Mesenchymal stem cell (in vitro differentiated cells and primary cell): ENCODE measurements at places on chromosomes 11 and 22.
A peak's percentile ranks its signal among the peaks of the same experiment; 100 is the strongest.

DNA sequence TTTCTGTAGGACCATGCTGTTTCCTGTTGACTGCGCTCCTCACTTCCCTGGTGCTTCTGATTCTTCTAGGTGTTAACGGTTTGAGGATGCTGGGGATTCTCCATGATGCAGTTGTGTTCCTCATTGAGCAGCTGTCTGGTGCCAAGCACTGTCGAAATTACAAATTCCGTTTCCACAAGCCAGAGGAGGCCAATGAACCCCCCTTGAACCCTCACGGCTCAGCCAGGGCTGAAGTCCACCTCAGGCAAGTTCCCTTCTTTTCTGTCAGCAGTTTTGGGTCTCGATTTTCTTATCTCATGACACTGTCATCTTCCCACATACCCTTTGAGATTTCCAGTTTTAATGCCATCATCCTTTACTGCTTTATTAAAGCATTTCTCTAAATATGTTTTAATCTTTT, 7.7 kb upstream of the TTC36 start:
- no peaks in the 10 kb centered on the region for H3K27me3 ChIP-seq
- no peak overlapping the region for H3K27ac ChIP-seq
- H3K4me3 ChIP-seq = no peak overlapping the region
- no peak for DNase-seq
- H3K4me1 ChIP-seq = no peaks in the 10 kb centered on the region

DNA sequence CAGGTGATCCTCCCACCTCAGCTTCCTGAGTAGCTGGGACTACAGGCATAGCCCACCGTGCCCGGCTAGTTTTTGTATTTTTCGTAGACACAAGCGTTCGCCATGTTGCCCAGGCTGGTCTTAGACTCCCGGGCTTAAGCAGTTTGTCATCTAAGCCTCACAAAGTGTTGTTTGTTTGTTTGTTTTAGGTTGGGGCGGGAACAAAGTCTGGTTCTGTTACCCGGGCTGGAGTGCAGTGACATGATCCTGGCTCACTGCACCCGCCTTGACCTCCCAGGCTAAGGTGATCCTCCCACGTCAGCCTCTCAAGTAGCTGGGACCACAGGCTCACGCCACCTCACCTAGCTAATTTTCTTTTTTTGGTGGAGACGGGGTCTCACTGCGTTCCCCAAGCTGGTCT, 12.6 kb downstream of the IRF7 start:
- peaks cover 4% of the 10 kb centered on the region for H3K4me1 ChIP-seq
- no peaks in the 10 kb centered on the region for H3K27me3 ChIP-seq
- H3K36me3 ChIP-seq = peaks cover 86% of the 10 kb centered on the region
- H3K4me3 ChIP-seq = no peak overlapping the region

DNA sequence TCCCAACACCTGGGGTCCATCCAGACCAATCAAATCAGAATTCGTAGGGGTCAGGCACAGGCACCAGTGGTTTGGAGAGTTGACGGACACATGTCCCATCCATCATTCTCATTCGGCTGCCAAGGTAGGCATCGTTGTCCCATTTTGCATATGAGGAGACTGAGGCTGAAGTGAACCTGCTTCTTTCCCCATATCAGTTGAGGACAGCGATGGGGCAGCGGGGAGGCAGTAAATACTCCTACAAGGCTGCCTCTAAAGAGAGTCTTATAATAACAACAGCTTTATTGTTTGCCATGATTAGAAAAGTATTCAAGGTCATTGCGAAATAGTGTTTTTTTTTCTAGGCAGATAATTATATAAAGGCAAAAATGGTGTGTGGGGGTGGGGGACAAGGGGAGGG, 1.6 kb upstream of the BEST1 start:
- no peak overlapping the region for H3K27ac ChIP-seq
- H3K4me3 ChIP-seq = no peak overlapping the region
- no peaks in the 10 kb centered on the region for H3K27me3 ChIP-seq

DNA sequence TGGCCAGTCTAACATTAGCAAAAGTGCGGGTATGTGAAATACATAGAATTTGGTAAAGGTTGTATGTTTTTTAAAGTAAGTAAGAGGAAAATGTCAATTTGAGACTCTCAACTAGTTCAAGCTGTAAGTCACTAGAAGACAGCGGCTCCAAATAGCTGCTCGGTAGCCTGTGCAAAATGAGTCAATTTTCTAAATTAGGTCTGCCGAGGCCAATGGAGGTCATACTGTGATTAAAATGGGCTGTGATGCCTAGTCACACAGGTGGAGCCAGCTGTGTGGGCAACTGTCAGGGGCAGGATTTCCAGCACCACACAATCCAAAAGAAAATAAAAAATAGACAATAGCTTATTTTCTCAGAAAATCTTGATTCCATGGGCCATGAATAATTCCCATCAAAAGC, 32.3 kb downstream of the KCNA4 start:
- no peaks in the 10 kb centered on the region for H3K36me3 ChIP-seq
- H3K27me3 ChIP-seq = no peaks in the 10 kb centered on the region
- no peak for DNase-seq

DNA sequence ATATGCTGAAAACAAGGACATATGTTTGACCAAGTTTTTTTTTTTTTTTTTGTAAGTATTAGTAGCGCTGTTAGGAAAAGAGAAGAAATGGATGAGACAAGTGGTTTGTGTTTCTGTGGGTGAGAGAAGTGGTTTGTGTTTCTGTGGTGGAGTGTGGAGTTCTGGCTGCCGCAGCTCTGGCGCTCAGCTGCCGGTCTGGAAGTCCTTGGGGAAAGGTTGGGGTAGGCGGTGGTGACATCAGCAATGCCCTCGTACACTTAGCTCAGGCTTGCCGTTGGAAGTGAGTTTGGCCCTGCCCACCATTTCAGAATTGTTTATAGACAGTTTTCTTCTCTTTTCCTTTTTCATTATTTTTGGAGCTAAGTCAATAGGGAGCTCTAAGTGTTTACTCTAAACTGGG, 116.6 kb downstream of the TBC1D22A start:
- no peaks in the 10 kb centered on the region for H3K27me3 ChIP-seq
- DNase-seq = peak; percentile 17
- H3K36me3 ChIP-seq = peaks cover 31% of the 10 kb centered on the region
- H3K27ac ChIP-seq = no peak overlapping the region
- no peak overlapping the region for H3K4me3 ChIP-seq

DNA sequence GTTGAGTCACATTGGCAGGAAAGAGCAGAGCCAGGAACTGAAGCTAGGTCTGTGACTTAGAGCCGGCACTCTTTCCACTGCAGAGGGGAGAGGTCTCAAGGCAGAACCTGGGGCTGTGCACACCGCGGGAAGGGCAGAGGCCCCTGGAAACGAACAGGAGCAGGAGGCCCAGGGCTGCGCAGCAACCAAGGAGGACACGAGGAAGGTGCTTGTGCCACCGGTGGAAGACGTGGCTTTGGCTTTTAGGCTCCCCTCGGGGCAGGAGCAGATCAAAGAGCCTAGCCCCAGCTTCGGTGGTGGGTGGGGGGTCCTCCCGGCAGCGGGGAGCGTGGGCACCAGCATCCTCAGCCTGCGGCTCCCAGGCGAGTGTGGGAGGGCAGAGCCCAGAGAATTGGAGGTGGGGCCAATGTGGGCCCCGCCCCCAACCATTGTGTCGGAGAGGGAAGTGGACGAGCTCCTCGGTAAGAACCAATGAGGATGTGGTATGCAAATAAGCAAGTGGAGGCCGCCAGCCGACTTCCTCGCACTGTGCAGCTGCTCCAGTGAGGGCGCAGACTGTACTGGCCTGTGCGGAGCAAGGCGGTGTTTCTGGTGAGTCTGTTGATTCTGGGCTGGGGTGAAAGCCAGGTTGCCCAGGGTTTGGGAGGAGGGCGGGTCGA, at the start of gene CCDC116:
CCDC116 (plus strand) TSS at position 524 of the 659 bp plus-strand sequence. CDS start 422 bp downstream, outside the sequence.
- H3K36me3 ChIP-seq = no peaks in the 10 kb centered on the region
- no peak within 1 kb of the TSS for H3K27ac ChIP-seq
- H3K4me1 ChIP-seq = peaks cover 12% of the 10 kb centered on the region
- peaks cover 4% of the 10 kb centered on the region for H3K27me3 ChIP-seq

GRCh38 chr11:86151174-86152005, 82.5 kb upstream of the PICALM start:
- peak overlapping the region; percentile 14 for H3K4me3 ChIP-seq
- peak; percentile 40 for DNase-seq
- no peaks in the 10 kb centered on the region for H3K36me3 ChIP-seq
